Epithelial cell of alveolus of lung (primary cell): ENCODE measurements at places on chromosomes 11 and 22. TPM values are rescaled to one million over a fixed set of nuclear protein-coding genes. Genes with fewer than 3 reads are reported as not detected.

Gene CD3G
- not detected in 2 replicates for total RNA-seq

Gene GGT1
- total RNA-seq = 1.4 and 2.5 TPM in 2 replicates

Gene UBQLN3
- total RNA-seq = under 0.01 and 0.08 TPM in 2 replicates

Gene PHF21B
- not detected in 2 replicates for total RNA-seq

Gene CD248
- total RNA-seq = 35.8 and 135 TPM in 2 replicates
